Mucosa of gallbladder (tissue), 1 donor: ENCODE measurements at places on chromosomes 4 and X. TPM values are rescaled to one million over a fixed set of nuclear protein-coding genes. Genes with fewer than 3 reads are reported as not detected.

DNA sequence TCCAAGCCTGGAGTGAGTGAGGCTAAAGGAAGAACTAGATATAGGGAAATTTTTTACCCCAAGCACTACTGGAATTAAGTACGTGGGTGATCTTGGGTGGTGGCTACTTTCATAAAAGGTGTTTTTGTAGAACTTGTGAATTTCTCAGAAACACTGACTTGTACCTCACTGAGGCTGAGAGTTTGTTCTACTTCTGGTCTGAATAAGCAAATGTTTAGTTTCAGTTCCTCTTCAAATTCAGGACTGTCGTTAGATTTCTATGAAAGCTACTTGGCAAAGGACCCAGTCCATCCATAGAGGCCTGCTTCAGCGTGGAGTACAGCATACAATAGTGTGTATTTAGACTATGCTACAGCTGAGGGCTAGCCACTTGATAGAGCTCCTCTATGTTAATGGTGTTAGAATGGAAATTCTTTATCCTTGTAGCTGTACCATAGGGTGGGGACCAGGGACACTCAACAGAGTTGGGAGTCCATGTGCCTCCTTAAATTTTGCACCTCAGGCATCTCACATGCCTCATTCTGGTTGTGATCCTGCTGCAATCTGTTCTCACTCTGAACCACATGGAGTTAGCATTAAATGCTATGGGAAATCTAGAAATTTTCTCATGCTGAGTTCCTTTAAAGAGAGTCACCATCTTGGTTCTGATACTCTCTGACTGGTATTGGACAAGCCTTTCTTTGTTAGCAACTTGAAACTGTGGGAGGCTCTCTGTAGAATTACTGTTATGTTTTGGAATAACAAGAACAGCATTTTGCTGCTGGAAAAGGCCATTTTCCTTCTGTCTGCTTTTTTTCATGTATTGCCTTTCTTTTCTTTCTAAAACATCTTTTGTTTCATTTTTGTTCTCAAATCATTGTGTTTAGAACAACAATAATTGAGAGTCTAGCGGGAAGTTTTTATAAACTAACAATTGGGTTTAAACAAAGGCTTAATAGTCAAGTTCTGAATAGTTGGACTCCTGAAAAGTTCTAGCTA is 86.8 kb downstream of the PDGFRA start:
- no peak for DNase-seq

TMPRSS11E gene
- not detected for total RNA-seq

- no peak for DNase-seq
Observed at GRCh38 chr4:65624651-65625050, 45.6 kb downstream of the EPHA5 start.

- DNase-seq, result no peak
Observed at GRCh38 chr4:137998666-137999429, 243.3 kb downstream of the SLC7A11 start.

- DNase-seq, result no peak
Observed at GRCh38 chr4:125505621-125506020, 190.9 kb downstream of the FAT4 start.

- no peak for DNase-seq
Observed at GRCh38 chrX:24561121-24561520, 86.0 kb downstream of the PCYT1B start.

HTR2C gene
- total RNA-seq, result not detected

PRR32 gene
- not detected for total RNA-seq

PPEF2 gene
- total RNA-seq, result not detected

GRCh38 chr4:114005569-114006442 is 26.4 kb upstream of the ARSJ start:
- DNase-seq, result no peak

CXCL1 gene
- total RNA-seq, result 0.58 TPM

GRCh38 chr4:85672959-85673358 is 198.0 kb downstream of the ARHGAP24 start:
- no peak for DNase-seq

TRIM75 gene
- not detected for total RNA-seq

DNA sequence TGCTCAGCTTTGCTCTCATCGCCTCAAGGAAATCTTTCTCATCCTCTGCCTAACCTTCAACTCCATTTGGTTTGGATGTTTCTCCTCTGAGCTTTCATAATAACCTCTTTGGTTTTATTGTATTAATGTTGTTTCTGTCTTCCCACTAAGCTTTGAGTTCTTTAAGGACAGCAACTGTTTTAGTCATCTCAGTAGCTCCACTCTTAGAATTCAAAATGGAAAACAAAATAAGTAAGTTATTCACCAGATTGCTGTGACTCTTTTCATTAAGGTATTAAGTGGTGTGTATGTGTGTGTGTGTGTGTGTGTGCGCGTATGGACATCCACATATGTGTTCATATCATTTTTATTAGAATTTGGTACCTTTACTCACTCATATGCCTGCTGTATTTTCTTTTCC is 279.2 kb upstream of the BOD1L1 start:
- no peak for DNase-seq

- no peak for DNase-seq
Observed at GRCh38 chrX:21529771-21530170, 128.4 kb downstream of the KLHL34 start.

DNA sequence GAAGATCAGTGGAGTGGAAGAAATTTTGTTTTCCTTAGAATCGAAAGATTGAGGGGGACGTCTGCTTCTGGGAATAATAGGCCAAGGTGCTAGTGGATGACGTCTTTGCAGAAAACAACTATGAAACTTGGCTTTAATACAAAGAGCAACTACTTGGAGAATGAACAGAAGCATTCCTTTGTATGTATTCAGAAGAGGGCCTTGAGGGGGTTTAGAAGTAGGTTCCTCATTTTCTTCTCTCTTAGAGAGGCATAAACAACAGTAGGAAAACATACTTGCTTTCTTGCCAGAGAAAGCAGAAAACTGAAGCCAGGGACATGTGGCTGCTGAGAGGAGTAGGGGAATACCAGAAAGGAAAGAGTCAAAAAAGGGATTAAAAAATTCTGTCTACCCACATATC is 167.8 kb downstream of the ZNF330 start:
- no peak for DNase-seq

- DNase-seq, result no peak
Observed at GRCh38 chr4:159937595-159937994, 834.7 kb downstream of the RAPGEF2 start.

DNA sequence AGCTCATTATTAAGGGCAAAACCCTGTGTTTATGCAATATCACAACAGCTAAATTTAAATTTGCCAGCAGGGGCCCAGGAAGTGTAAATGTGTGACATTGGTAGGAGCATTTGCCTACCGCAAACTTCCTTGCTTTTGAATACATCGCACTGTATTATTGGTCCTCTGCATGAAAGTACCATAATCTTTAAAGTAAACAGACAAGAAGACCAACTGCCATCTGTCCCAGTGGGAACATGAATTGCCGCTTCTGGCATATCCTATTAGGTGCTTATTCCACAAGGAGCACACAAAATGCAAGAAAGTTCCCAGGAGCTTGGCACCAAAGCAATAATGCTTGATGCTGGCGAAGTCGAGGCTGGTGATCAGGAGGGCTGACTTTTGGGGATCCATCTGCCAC is 51.3 kb downstream of the SOD3 start:
- no peak for DNase-seq

DNA sequence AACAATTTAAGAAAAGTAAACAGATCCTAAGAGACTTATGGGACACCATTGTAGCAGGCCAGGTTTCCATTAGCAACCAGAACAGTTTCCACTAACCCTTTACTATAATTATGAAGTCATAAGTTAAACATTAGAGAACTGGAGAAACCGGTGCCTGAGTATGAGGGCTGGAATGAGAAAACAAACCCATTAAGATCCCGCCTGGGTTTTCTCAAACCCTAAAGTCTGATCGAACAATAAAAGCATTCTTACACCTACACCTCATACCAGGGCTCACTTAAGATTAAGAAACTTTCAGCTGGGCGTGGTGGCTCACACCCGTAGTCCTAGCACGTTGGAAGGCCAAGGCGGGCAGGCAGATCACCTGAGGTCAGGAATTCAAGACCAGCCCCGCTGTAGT is 13.7 kb upstream of the DHX15 start:
- peak; percentile 74 for DNase-seq

- DNase-seq, result no peak
Observed at GRCh38 chr4:142781114-142781513, 65.0 kb downstream of the INPP4B start.

DNA sequence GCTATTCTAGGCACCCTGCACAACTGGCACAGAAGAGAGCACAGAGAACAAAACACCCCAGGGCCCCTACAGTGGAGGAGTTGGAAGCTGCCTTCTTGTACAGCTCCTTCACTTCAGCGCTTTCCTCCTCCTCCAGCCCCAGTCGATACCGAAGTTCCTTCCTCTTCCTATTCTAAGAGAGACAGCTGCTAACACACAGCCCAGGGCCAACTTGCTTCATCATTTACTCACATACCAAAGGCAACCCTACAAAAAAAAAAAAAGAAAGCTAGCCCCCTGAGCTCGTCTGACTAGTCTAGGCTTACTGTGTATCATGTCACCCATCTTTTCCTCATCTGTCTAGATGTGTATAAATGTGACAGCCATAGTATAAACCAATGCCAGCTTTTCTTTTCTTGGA is 64.5 kb downstream of the MID1 start:
- DNase-seq, result no peak

DNA sequence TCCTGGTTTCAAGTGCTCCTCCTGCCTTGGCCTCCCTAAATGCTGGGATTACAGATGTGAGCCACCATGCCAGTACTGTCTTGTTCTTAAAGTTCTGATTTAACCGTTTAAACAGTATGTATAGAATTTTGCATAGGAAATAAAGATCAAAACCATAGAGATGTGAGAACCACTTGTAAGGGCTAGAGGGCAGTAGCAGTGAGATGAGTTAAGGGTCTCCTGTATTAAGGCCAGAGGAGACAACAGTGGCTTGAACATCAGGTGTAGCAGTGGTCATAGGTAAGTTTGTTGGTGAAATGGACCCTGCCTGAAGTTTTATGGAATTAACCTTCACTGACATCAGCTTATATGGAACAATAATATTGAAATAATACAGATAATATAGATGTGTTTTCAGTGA is 155.7 kb downstream of the SLC4A4 start:
- DNase-seq, result no peak

CRMP1 gene
- total RNA-seq, result 1.4 TPM

DNA sequence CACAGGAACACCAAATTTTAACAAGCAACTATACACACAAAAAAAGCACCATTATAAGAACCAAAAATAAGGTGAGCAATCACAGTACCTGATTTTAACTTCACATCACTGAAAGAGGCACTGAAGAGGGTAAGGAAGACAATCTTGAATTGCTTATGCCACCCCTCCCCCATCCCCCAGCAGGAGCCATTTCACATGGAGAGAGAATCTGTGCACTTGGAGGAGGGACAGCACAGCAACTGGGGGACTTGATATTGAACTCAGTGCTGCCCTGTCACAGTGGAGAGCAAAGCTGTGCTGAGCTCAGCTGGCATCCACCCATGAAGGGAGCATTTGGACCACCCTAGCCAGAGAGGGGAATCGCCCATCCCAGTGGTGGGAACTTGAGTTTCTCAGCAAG is 56.0 kb downstream of the NUDT11 start:
- no peak for DNase-seq

SLC34A2 gene
- 32.1 TPM for total RNA-seq

- DNase-seq, result no peak
Observed at GRCh38 chrX:39487166-39487968, 610.4 kb downstream of the BCOR start.

DNA sequence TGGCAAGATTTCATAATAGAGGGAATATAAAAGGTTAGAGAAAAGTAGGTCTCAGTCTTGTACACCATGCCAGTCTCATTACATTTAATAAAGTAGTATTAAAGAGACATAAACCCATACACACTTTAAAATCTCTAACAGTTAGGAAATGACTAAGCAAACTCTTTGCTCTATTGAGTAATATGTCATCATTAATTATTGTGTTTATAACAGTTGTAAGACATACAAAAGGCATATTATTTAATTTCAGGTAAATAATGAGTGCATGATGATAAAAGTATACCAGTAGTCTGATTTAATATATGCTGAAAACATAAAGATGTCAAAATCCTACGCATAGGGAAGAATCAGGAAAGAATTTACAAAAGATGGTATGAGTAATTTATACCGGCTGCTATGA is 31.0 kb upstream of the FGG start:
- no peak for DNase-seq

DNA sequence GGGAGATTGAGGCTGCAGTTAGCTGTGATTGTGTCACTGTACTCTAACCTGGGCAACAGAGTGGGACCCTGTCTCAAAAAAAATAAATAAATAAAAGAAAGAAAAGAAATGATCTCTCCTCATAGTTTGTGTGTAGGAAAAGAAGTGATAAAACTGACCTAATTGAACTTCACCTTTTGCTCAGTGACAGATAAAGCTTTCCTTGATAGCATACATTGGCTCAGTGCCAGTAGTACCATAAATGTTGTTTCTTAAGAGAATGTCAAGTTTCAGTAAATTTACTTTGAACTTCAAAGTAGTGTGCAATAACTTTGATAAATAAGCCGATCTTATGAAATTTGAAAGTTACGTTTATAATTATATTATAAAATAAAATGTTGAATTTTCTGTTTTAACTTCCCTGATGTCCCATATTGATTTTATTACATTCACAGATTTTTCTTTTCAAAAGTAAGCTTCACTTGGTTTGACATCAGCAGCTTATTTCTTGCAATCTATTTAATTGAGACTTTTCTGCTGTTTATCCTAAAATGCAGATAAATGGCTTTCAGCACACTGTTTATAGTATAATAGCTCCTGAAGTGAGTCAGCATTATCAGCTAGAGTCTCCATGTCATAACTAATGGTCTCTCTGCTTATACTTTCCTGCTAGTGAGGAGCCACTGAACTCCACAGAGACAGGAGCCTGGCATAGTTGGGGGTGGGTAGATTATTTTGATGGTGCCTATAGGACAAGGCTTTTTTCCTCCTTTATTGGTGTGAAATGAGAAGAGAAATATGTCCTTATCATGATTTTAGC is 330.1 kb downstream of the BMPR1B start:
- DNase-seq, result no peak

DNA sequence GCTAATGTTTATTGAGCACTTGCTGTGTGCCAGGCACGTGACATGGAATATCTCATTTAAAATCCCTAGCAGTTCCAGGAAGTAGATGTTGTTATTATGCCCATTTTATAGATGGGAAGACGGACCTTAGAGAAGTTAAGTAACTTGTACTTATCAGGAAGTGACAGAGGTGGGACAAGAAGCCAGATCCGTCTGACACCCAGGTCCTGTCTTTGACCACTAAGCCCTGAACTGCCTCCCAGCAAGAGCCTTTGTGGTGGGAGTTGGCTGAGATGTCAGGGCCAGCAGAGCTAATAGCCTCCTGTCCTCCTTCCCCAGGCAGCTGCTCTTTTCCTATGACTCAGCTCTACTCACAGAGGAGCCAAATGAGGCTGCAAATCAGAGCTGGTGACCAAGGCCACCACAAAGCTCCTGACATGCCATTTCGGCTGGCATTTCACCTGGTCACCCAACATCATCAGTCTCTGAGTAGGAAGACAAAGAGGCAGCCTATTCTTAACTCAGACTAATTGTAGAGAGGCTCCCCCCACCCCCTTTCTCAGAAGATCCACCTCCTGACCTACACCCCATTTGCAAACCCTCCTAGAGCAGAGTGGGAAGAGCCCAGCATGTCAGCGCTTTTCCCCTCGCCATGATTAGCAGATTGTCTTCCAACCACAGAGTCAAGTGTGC is 175.1 kb upstream of the KIT start:
- no peak for DNase-seq

CT45A10 gene
- total RNA-seq, result not detected

- no peak for DNase-seq
Observed at GRCh38 chr4:85833302-85833701, 358.4 kb downstream of the ARHGAP24 start.
